ENCODE measurements at places on chromosomes 1 and 21.
A peak's percentile ranks its signal among the peaks of the same experiment; 100 is the strongest.

DNA sequence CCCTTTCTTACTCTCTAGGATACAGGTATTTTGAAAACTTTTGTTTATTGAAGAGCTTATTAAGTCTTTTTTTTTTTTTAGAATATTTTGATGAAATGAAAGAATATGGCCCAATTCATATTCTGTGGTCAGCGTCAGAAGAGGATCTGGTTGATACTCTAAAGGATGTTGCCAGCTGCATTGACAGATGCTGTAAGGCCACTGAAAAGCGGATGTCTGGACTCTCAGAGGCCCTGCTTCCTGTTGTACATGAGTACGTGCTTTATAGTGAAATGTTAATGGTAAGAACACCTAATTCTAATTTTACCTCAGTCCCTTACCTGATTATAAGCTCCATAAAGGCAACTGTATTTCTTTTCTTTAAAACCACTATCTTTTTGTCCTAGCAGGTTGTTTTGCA is 37.1 kb downstream of the SNX7 start:
- DNase-seq: no peak

DNA sequence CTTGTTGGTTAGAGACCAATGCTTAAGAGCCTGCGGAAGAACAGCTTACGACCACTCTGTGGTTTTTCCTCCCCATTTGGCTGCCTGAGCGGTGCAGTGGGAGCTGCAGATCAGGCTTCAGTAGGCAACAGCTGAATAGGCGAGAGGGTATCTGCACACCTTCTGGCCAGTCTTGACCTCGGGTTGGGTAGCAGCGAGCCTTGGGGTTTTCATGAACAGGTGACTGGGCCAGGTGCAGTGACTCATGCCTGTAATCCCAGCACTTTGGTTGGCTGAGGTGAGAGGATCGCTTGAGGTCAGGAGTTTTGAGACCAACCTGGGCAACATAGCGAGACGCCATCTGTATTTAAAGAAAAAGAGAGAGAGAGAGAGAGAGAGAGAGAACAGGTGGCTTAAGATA is 41.0 kb downstream of the NENF start:
- DNase-seq: no peak

GRCh38 chr1:165738794-165739193 is 29.9 kb downstream of the TMCO1 start:
- DNase-seq: no peak

DNA sequence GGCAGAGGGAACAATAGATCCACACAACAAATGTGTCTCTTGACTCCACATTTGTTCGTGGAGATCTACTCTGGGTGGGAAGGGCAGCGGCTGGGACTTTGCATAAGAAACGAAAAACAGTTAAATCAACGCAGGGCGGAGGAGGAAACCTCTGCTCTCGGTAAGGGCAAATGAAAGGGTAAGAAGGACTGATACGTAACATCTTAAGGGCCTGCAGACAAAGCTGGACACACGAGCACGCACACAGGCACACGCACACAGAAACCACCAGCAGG is 57.3 kb downstream of the MRPL37 start:
- no peak for DNase-seq

DNA sequence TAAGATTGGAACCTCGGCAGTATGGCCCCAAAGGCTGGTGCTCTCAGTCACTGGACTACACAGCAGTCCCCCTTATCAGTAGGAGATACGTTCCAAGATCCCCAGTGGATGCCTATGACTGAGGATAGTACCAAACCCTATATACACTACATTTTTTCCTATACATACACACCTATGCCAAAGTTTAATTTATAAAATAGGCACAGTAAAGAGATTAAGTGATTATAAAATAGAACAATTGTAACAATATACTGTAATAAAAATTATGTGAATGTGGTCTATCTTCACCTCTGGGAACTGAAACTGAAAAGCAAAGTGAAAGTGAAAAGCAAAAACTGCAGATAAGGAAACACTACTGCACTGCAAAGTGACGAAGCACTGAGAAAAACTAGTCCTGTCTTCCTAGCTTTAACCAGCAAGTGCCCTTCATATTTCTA is 96.8 kb downstream of the INTS7 start:
- no peak for DNase-seq

GRCh38 chr1:212669102-212669501 is 30.5 kb downstream of the BATF3 start:
- DNase-seq: no peak

DNA sequence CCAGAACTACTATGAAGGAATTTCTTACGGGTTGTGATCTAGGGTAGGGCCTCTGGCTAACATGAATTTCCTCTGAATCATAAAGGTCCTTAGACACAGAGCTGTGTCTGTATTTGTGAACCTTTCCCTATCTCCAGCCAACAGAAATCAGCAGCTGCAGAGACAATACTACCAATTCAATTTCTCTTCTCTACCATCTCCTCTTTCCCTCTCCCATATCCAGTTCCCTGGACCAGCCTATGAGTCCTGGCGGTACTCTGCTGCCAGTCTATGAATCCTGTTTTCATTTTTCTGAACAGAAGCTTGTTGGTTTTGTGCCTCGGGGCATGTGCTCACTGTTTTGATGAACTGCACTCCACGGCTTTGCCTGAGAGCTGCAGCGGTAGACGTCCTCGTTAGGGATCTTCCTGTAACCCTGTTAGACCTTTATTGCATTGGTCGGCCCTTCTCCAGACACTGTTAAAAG is 458.0 kb upstream of the VAMP3 start:
- no peak for DNase-seq

DNA sequence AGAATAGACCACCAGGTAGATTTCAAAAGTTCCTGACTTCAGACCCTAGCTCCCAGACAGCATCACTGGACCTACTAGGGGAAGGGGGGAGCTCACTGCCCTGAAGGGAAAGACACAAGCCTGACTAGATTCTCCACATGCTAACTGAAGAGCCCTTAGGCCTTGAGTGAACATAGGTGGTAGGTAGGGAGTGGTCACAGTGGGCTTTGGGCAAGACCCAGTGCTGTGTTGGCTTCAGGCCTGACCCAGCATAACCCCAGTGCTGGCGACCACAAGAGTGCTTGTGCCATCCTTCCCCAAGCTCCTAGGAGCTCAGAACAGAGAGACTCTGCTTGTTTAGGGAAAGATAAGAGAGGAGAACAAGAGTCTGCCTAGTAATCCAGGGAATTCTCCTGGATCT is 51.1 kb upstream of the ACADM start:
- DNase-seq: no peak

DNA sequence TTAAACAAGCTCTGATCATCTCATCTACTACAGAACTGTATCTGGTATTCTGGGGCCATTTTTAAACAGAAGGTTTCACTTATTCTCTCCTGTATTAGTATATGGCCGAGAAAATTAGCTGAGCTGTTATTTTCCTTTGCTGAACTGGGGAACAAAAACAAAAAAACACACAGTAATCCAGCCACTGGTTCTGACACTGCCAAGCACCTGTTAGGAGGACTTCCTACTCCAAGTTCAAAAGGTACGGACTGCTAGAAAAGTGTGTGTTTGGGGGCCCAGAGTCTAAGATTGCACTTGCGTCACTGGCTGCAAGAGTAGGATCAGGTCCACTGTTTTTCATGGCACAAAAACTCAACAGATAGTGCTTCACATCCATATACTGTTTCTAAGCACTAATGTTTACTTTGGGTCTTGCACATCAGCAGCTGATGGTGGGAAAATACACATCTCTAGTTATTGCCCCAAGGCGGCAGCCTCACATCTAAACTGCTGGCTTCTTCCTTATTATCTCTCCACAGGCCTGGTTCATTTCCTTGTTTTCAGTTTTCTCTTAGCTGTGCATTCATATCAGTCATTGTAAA is 226.1 kb downstream of the FGGY start:
- DNase-seq: no peak

DNA sequence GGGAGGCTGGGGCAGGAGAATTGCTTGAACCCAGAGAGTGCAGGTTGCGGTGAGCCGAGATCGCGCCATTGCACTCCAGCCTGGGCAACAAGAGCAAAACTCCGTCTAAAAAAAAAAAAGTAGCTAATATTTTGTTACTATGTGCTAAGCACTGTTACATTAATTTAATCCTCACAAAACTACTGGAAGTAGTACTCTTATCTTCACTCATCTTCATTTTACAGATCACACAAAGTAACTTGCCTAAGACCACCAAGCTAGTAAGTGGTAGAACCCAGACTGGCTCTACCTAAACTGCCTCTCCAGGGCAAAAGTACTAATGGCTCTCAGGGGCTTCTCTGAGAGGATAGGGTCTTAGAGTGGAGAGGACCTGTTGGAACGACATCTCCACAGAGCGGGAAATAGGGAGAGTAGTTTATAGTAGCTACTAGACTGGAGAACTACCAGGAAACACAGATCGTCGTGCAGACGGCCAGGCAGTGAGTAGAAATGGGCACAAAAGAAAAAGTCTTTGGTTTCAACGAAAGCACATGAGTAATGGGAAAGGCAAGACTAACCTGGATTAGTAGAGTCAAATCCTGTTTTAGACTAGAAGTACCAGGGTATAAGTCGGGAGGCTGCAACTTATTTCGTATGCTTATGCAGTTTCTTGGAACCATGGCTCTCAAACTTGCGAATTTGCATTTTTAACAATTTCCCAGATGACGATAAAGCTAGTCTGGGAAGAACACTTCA is 1.4 kb downstream of the CLCC1 start:
- DNase-seq: no peak

DNA sequence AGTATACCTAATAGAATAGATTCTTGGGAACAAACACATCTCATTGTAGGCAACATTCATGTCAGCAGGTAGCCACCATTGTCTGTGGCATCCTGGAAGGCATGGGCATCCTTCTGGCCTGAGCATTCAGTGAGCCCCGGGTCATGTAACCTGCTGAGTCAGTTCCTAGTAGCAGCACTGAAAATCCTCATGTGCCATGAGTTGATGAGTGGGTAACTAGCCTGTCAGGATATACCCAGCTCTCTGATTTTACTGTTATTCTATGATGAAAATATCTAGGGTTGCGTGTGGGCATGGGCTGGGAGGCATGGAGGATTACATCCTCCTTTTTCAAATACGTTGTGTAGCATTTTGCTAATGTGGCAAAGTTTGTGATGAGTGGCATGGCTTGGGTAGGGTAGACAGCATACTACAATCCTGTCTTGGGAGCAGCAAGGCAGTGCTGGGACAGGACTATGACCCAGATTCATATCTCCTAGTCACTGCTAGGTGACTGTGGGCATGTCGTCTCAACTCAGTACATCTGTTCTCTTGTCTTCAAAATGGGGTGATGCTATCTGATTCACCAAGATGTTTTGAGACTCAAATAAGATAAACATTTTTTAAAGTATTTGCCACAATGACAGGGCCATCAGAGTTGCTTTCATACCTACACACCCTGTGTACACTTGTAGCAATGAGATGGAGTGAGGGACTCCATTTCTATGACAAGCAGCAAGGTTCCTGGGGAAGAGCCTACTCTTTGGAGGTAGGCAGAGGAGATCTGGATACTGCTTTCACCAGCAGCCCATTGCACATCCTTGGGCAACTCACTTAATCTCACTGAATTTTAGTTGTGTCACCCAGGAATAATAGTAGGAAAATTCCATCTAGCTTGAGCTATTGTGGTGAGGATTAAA is 62.5 kb downstream of the CD58 start:
- no peak for DNase-seq

DNA sequence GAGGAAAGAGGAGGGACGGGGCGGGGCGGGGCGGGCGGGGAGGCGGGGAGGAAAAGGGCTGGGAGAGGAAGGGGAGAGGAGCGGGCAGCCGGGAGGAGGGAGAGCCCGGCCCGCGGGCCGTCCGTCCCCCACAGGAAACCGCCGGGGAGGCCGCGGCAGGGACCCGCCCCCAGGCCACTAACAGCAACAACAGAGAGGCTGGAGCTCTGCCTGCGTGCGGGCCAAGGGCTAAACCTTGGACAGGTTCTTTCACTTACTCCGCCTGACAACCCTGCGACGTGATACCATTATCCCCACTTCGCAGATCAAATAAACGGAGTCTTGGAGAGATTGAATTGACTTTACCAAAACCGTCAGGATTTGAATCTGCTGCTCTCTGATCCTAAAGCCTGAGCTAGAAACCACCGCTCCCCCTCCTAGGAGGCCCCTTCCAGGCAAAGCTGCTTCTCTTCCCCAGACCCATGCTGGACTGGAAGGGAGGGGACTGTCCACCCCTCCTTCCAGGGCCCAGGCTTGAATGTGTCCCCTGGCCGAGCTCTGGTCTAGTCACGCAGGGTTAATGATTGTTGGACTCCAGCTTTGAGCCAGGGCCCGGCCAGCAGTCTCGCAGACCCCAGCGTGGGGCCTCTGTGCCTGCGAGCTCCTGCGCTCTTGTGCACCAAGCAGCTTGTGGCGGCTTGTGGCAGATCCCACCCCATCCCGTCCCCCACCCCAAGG is at the start of gene EVA1B:
EVA1B (minus strand) TSS at position 10 of the 717 bp plus-strand sequence. CDS start 608 bp downstream, outside the sequence.
- DNase-seq: peak; percentile 36

DNA sequence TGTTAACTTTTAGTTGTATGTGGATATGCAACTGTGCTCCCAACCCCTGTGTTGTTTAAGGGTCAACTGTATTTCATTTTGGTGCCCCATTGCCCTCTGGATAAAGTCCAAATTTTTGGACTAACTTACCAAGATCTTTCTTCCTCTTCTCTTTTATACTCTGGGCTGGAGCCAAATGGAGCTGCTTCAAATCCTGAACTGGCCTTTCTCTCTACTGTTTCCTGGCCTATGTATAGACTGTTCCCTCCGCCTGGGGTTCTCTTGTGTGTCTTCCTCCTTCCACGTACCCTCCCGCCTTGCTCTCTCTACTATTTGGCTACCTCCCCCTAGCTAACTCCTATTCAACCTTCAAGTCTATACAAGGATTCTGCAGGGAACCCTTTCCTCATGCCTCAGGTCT is 8.4 kb upstream of the CDC14A start:
- DNase-seq: no peak

GRCh38 chr21:30924146-30924700 is 42.8 kb upstream of the KRTAP11-1 start:
- no peak for DNase-seq

GRCh38 chr1:17196496-17197185 is 8.3 kb upstream of the PADI1 start:
- no peak for DNase-seq

- no peak for DNase-seq
Observed at GRCh38 chr1:109625176-109625575, 5.5 kb downstream of the AMPD2 start.

DNA sequence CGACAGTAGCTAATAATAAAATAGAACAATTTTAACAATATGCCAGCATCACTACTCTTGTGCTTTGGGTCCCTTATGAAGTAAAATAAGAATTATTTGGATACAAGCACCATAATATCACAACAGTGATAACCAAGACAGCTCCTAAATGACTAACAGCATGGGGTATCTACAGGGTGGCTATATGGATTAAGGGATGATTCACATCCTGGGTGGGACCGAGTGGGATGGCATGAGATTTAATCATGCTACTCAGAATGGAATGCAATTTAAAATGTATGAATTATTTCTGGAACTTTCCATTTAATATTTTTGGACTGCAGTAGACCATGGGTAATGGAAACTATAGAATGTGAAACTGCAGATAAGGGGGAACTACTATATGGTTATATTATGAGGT is 28.1 kb upstream of the B3GALNT2 start:
- DNase-seq: no peak

GRCh38 chr1:70820396-70820795 is 227.2 kb downstream of the PTGER3 start:
- DNase-seq: no peak
